ENCODE measurements at places on chromosomes 2 and 18.

- DNase-seq, result no peak
Observed at GRCh38 chr2:232901736-232902578, 31.9 kb downstream of the SNORC start.

- no peak for DNase-seq
Observed at GRCh38 chr2:173171924-173172643, 96.4 kb downstream of the MAP3K20 start.

DNA sequence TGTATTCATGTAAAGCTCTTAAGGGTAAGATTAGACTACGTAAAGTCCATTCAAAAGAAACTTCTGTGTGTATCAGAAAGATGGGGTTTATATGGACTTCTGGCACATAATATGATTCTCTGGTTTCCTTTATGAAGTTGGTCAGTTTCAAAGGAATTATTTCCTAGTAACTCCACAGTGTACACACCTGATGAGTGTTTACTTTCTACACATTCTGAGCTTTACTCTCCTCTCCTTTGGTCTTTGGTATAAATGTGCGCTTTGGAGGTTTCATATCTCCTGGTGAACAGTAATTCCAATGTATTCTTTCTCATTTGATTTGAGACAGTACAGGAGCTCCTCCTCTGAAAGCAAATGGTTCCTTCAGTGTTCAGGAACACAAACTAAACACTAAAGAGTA is 88.1 kb downstream of the OXER1 start:
- DNase-seq, result no peak

GRCh38 chr2:1548910-1549673 is 135.8 kb downstream of the TPO start:
- no peak for DNase-seq

DNA sequence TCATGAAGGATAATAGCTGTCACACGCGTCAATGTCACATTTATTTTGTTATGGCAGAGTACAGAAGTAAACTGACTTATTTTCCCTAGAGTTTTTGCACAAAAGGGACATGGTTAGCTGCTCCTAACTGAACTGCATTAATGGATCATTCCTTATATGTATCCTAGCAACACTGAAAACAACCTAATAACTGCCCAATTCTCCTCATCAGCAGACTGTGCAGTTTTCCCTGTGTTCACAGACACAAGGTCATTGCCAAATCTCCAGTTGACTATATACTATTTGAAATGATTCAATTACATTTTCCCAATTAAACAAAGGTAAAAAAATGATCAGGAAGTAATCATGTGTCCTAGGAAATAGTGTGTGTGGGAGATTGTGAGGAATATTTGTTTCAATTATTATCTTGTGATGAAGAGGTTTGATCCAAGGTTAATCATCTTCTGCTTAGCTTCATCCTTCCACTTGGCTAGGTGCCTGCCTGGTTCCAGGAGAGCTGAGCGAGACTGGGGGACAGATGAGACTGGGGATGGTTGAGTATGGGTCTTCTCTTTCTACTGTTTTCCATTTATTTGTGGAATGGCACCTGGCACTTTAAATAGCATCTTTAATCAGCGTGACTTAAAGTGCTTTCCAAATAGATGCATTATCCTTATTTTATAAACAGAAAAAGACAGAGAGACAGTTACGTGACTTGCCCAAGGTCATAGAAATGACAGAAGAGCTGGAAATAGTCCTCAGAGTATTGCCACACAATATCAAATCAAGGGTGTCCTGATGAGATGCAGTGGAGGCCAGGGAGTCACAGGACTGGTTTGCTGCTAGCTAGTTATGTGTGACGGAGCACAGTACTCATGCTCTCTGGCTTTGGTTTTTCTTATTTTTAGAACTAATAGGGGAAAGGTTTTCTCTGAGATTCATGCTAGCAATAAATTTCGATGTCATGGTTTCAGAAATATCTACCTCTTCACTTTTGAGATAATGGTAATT is 335.6 kb downstream of the PIK3C3 start:
- DNase-seq, result no peak

- DNase-seq, result no peak
Observed at GRCh38 chr2:15735484-15736326, 144.0 kb downstream of the DDX1 start.

DNA sequence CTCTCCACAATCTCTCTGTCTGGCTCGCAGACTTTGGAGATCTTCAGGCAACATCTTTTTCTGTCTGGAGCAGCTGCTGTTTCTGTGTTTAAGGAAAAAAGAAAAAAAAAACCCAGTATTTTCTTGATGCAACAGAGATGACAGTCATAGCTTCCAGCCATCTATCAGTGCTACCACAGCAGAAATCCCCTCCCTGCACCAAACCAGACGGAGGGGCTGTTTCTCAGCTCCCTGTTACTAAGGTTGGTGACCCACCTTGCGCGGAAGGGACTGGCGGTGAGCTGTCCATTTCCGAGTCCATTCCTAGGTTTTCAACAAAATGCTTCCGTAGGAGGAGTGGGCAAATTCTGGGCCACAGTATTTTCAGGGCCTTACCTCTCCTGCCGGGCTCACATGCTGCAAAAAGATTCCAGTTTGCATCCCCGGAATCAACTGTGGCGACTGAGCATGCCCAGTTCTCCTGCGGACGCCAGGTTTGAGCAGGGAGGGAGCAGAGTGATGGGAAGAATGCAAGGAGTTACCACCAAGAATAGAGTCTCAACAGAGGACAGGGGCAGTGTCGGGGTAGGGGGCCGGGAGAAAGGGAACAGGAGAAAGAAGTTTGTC is 1.2 kb downstream of the SLC4A10 start:
- DNase-seq, result no peak

DNA sequence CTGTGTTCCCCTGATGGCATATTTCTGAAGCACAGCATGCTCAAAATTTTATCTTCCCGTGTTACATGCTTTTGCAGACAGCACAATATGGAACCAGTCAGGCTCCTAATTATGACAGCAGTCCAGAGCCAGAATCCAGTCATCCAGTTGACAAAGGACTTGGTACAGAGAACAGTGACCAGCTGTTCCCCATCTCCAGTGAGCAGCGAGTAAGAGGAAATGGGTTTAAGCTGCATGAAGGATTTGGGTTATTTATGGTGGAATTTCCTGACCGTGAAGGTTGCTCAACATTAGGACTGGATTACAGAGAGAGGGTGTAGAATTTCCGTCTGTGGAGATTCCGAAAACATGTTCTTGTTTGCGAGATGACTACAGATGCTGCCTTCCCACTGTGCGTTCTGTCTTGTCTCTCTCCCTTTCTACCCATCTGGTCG is 24.4 kb downstream of the SGPP2 start:
- DNase-seq, result no peak
